ENCODE measurements at places on chromosomes 16 and 17.
A peak's percentile ranks its signal among the peaks of the same experiment; 100 is the strongest.

GRCh38 chr16:47644661-47645060 is 183.5 kb downstream of the PHKB start:
- no peak for DNase-seq

DNA sequence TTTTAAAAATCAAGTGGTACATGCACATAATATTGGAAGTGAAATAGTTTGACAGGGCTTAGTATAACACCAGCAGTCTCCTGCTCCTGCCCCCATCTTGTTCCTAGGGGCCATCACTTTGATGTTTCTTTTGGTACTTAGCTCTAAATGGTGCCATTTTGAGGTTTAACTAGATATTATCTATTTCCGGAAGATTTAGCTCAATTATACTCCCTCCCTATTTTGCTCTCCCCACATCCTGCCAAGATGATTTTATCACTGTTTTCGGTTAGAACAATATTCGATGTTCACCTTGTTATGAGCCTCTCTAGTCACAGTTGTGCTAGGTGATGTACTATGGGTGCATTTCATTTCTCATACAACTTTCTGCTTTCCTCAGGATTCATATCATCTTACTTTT is 20.0 kb upstream of the SLC35G3 start:
- no peak for DNase-seq

- no peak for DNase-seq
These were observed 1.1 kb downstream of the IRX6 start for GRCh38 chr16:55325080-55325447.

DNA sequence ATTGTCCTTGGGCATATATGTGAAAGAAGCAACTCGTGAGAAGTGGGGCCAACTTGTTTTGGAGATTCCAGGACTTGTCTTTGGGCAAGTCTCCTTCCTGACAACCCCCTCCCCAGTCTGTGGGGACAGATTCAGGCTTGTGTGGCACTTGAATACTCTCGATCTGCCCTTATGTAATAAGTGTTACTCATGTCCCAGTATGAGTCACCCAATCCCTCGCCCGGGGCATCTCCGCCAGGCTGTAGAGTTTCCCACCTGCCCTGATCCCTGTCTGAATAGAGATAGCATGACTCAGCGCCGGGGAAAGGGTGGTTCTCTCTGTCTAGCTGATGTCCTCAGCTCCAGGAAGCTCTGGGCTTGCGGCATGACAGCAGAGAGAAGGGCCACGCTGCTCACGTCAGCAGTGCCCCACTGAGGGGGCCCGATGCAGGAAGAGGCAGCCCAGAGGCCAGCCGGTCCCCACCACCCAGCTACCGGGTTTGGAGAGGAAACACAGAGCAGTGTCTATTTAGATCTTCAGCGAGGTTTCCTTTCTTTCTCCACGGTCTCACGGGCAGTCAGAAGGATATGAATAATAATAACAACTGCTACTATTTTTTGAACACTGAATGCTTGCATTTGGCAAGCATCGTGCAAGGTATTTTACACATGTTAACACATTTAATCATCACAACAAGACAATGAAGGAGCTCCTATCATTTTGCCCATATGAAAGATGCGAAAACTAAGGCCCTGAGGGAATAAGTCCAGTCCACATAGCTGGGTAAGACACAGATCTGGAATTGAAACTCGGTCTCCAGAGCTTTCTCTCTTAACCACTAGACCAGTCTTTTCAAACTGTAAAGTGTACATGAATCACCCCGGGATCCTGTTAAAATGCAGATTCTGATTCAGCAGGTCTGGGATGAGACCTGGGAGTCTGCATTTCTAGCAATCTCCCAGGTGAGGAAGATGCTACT is 426.7 kb upstream of the MAF start:
- peak; percentile 98 for DNase-seq

DNA sequence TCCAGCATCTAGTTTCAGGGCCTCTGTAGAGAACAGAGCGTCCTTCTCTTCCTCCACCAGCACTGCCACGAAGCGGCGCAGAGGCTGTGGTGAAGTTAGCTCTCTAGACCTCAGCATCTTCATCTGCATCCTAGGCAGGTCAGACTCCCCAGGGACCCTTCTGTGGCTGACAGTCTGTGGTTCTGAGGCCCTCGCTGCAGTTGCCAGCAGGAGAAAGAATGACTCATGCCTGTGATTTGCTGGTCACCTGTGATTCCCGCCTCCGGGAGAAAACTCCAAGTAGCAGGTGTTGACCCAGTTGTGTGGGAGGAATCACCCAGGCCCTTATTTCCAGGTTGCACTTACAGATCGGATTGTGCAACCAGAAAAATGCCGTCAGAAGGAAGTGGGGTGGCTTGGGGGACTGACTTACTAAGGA is 117.3 kb upstream of the CACNG5 start:
- DNase-seq = no peak

GRCh38 chr17:67713169-67713568 is 4.6 kb upstream of the NOL11 start:
- DNase-seq = no peak

DNA sequence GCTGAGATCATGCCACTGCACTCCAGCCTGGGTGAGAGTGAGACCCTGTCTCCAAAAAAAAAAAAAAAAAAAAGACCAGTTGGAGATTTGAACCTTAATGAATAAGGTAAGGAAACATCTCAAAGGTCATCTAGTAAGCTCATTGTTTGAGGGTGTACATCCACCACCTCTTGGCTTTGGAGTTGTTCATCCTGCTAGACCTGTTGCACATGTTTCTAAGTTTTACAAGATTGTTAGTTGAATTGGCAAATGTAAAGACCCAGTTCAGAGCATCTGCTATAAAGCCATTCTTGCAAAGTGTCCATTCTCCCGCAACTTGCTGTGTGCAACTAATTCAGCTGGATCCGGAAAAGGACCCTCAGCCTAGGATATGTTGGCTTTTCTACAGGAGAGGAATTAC is 1.5 kb downstream of the PSMD7 start:
- no peak for DNase-seq

GRCh38 chr17:7224661-7225111 is 4.9 kb downstream of the ACADVL start:
- DNase-seq = no peak

DNA sequence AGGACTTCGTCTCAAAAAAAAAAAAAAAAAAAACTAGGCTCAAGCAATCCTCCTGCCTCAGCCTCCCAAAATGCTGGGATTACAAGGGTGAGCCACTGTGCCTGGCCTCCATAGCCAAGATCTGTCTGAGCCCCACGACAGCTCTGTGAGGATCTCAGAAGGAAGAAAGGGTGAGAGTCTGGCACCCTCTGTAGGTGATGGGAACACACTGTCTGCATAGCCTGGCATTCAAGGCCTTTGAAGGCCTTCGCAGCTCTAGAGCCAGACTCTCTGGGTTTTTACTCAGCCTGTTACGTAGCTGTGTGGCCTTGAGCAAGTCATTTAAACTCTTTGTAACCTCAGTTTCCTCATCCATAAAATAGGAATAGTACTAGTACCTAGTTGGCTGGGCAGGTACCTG is 6.3 kb upstream of the XPO6 start:
- peak; percentile 16 for DNase-seq

- DNase-seq = no peak
These were observed 604 bp downstream of the HS3ST3B1 start for GRCh38 chr17:14301279-14302090.

All from RCC 7860 (cell line).